ENCODE measurements at places on chromosomes 16 and 17.
A peak's percentile ranks its signal among the peaks of the same experiment; 100 is the strongest.

- DNase-seq, result no peak
These were observed 14.7 kb downstream of the ANKRD13B start for GRCh38 chr17:29607557-29608195.

GRCh38 chr16:75065521-75066149 is 50.9 kb downstream of the LDHD start:
- no peak for DNase-seq

DNA sequence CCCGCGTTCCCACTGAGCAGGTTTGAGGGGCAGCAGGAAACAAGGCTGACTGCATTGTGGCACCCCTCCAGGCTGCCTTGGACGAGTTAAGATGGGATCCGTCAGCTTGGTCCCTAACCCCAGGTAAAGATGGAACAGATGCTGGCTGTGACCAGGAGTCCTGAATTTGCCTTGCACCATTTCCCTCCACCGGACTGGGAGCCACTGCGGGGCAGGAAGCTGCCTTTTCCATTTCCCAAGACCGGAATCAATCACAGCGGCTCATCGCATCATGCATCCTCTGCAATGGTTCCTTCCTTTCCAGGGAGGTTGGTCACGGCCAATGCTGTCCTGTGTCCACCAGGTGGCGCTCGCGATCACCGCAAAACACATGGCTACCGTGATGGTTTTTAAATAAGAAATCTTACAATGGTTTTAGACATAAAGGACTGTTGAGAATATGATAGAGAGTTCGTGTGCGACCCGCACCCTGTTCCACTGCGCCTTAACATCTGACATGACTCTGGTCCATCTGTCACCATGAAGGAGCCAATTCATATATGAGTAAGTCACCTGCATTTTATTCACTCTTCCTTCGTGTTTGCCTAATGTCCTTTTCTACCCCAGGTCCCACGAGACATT is 6.8 kb upstream of the MEAK7 start:
- DNase-seq, result peak; percentile 52

GRCh38 chr17:50072925-50073324 is 17.0 kb downstream of the ITGA3 start:
- DNase-seq, result no peak

GRCh38 chr16:85248342-85248741 is 136.1 kb upstream of the CIBAR2 start:
- DNase-seq, result no peak

DNA sequence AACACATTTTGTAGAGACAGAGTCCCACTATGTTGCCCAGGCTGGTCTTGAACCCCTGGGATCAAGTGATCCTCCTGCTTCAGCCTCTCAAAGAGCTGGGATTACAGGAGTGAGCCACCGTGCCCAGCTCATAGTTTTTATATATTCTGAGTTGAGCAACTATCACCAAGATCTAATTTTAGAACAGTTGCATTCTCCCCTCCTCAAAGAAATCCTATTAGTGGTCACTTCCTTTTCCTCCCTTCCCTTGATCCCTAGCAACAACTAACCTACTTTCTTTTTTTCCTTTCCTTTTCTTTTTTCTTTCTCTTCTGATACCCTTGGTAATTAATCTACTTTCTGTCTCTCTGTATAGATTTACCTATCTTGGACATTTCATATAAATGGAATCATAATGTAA is 61.5 kb upstream of the B4GALNT2 start:
- DNase-seq, result no peak

- no peak for DNase-seq
These were observed 10.9 kb downstream of the CLUH start for GRCh38 chr17:2700491-2701141.
